ENCODE measurements at places on chromosomes 4 and X. TPM values are rescaled to one million over a fixed set of nuclear protein-coding genes. Genes with fewer than 3 reads are reported as not detected.

DNA sequence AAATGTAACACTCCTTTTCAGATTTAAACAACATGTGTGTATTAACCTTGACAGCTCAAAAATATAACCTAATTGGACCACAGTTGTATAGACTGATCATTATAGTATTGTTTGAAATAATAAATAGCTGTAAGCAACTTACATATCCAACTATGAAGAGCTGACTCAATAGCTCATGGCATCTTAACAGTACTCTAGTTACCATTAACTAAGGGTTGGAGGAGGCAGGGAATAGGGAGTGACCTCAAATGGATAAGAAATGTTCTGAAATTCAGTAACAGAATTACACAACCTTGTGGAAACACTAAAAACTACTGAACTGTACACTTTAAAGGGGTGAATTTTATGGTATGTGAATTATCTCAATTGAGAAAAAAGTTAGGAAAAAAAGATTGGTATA, 136.5 kb upstream of the CPEB2 start:
- no peak for DNase-seq

GRCh38 chrX:113522814-113523213, 682.2 kb upstream of the AMOT start:
- DNase-seq = no peak

DNA sequence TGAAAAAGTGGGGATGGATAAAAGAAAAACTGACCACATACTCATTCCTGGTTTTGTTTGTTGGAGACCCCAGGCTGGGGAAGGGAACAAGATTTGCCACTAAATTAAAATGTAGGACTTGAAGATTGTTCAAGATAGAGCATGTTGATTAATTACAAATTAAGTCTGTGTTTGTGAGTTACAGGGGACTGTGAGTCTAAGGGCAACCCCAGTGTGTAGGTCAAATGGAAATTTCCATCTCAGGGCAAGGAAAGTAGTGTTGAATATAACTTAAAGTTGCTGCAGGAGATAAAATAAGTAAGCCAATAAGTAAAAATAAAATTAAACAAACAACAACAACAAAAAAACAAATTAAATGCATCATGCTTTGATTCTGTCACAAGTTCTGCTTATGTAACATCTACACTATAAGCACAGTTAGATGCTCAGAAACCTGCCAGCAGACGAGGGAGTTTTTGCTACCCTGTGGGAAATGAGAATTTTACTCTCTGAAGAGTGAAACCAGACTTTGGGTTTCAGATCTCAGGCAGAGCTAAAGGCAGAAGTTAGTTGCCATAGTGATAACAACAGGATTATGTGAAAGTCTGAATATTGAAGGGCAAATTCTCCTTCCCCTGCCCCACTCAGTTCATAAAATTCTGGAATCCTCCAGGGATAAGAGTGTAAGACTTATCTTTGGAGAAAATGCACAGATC, 352.3 kb downstream of the GRXCR1 start:
- DNase-seq = no peak

DNA sequence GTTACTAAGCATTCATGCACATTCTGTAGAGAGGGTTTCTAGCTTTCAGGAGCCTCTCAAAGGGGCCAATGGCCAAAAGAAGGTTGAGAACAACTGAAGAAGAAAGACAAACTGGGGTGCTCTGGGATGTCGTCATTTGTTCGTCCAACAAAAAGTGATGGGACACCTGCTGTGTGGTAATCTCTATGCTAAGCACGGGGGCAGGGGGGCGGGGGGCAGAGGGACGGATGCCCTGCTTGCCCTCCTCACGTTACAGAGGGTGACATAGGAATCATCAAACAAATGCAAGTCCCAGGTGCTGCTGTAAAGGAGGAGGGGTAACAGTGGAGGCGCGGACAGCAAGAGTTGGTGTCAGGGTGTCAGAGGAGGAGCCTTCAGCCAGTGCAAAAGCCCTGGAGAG, 12.8 kb upstream of the CRMP1 start:
- DNase-seq = no peak

- DNase-seq = no peak
Observed at GRCh38 chr4:40747207-40747835, 2.4 kb upstream of the NSUN7 start.

DNA sequence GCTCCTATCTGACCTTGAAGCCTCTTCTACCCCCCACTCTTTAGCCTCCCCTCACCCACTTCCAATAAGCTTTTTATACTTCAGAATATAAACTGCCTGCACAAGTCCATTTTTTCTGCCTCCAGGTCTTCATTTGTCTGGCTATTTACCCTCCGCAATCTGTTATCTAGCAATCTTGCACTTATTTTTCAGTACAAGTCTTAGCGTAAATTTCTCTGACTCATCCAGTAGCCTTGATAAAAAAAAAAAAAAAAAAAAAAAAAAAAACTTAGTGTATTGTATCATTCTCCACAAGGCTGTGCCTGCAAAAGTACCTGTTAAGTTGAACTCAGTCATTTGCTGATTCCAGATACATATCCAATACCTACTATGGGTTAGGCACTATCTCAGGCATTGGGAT, 219.5 kb upstream of the DKK2 start:
- no peak for DNase-seq

DNA sequence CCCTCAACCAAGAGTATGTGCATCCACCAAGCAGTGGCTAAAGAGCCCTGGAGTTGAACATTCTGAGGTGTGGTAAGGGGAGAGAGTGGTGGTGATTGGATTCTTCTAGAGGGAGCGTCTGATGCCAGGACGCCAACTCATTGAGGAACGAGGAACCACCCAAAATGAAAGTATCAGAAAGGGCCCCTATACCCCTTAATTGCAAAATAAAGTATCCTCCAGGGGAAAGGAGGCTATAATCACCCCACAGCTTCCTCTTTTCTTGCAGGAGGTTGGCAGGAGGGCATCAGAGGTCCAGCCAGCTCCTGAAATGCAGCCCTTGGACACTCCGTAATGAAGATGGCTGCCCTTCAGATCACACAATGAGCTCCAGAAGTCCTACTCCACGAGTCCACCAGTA, 5.3 kb upstream of the KIAA1210 start:
- DNase-seq = no peak

DNA sequence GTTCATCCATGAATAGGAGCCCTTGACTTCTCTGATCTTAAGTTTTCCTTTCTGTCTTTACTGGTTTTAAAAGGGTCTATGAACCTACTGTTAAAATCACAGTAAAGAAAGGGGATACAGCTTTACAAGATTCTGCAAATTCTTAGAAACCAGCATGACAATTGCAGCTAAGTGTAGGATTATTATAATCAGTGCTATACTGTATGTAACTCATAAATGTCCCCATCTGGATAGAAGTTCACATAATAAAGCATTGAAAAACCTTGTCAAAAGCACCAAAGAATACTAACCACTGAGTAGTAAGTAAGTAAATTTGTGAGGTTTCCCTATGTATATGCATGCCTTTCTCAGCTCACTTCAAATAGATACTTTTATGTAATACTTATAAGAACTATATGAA, 724.6 kb downstream of the CENPC start:
- no peak for DNase-seq

GRCh38 chr4:176438401-176438800, 118.6 kb downstream of the SPCS3 start:
- no peak for DNase-seq

DNA sequence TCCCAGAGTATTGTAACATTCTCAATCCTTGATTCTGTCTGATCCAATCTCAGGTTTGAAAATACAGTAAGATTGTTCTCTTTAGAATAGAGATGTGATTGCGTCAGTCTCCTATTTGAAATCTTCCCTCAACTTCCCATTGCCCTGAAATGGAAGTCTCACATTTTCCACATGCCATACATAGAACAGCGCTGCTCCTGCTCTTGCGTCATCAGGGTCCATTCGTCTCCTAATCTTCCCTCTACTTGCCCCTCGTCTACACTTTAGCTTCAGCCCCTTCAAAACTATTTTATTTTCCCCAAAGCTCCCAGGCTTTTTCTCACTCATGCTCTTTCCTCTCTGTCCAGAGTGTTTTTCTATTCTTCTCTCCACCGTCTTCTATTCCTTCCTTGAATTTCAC, 301.7 kb upstream of the MAGEB2 start:
- no peak for DNase-seq

- no peak for DNase-seq
Observed at GRCh38 chr4:20137176-20137575, 114.5 kb upstream of the SLIT2 start.

The CLDN24 gene
- total RNA-seq = not detected

The SHOX gene
- total RNA-seq = 0.22 TPM

The SSX2 gene
- not detected for total RNA-seq

- DNase-seq = no peak
Observed at GRCh38 chr4:24793219-24794005, 2.0 kb upstream of the SOD3 start.

- DNase-seq = no peak
Observed at GRCh38 chr4:174537634-174538033, 15.3 kb upstream of the HPGD start.

The RAB39B gene
- 20.9 TPM for total RNA-seq
